Muscle of leg (tissue), 16 donors: ENCODE measurements at places on chromosomes 3 and 15. TPM values are rescaled to one million over a fixed set of nuclear protein-coding genes. Genes with fewer than 3 reads are reported as not detected.
A peak's percentile ranks its signal among the peaks of the same experiment; 100 is the strongest.

DNA sequence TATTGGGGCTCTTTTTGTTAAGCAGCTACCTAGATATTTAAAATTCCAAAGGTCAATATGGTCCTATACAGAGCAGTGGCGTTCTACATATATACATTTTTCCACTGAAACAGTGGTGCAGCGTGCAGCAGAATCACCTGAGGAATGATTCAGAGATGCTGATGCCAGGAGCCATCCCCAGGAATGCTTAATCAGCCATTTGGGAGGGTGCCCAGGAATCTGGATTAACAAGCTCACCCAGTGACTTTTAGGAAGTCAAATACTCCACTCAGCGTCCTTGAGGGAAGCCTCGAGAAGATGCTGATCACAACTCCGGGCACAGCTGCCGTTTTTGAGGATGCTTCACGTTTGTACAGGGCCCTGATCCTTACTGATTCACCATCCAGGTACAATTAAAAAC, 82.6 kb upstream of the ARHGEF3 start:
- peaks cover 3% of the 10 kb centered on the region for H3K36me3 ChIP-seq
- no peaks in the 10 kb centered on the region for H3K27me3 ChIP-seq
- no peak overlapping the region for H3K4me3 ChIP-seq
- DNase-seq: no peak
- H3K27ac ChIP-seq: no peak overlapping the region

GRCh38 chr15:99105514-99106341, 848 bp downstream of the SYNM start:
- peaks cover 32% of the 10 kb centered on the region for H3K27me3 ChIP-seq
- H3K27ac ChIP-seq: peak overlapping the region; percentile 25
- peaks cover 33% of the 10 kb centered on the region for H3K4me1 ChIP-seq
- peak overlapping the region; percentile 45 for H3K4me3 ChIP-seq

DNA sequence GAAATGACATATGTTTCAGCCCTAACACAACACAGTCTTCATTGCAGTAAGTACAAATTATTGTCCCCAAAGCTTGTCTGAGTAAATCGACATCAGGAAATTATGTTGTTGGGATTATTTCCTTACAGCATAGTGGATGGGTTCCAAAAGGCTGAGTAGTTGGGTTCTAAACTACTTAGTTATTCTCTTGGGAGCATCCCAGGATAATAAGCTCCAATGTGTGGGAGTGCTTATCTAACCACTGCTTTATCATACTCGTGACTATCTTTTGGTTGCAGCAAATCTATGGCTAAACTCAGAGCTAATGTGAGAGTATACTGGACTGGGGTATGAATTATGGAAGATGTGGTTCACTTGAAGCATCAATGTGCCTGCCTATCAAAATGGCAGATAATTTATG, 128.5 kb downstream of the RBMS3 start:
- H3K36me3 ChIP-seq: peaks cover 2% of the 10 kb centered on the region
- no peak overlapping the region for H3K27ac ChIP-seq
- H3K27me3 ChIP-seq: no peaks in the 10 kb centered on the region
- peaks cover 4% of the 10 kb centered on the region for H3K4me1 ChIP-seq
- H3K4me3 ChIP-seq: no peak overlapping the region

The CHRNA5 gene
- 0.71 TPM for total RNA-seq

The RNU5B-1 gene
- 283 TPM for total RNA-seq

The WNT5A gene
- 10.6 TPM for total RNA-seq
